ENCODE measurements at places on chromosomes 13 and 19.

DNA sequence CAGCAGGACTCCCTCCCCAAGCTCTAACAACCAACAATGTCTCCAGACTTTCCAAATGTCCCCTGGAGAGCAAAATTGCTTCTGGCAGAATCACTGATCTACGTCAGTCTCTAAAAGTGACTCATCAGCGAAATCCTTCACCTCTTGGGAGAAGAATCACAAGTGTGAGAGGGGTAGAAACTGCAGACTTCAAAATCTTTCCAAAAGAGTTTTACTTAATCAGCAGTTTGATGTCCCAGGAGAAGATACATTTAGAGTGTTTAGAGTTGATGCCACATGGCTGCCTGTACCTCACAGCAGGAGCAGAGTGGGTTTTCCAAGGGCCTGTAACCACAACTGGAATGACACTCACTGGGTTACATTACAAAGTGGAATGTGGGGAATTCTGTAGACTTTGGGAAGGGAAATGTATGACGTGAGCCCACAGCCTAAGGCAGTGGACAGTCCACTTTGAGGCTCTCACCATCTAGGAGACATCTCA lies 6.2 kb upstream of the CEACAM5 start:
- no peak for DNase-seq

DNA sequence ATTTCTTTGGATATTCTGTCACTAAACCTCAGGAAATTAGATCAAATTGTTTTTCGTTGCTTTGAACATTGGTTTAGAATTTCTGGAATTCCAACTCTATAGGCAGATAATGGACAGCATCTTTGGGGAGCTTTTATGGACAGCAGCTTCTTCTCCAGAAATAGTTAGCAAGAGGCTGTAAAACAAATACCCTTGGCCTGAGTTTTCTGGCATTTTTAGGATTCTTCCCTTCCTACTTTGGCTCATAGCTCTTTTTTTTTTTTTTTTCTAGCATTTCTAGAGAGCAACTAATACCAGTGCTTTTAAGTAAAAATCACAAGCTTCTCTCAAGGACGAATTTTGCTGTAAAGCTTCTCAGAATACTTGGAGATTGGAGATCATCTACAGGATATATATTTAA lies 169.8 kb upstream of the SPRY2 start:
- DNase-seq, result no peak

DNA sequence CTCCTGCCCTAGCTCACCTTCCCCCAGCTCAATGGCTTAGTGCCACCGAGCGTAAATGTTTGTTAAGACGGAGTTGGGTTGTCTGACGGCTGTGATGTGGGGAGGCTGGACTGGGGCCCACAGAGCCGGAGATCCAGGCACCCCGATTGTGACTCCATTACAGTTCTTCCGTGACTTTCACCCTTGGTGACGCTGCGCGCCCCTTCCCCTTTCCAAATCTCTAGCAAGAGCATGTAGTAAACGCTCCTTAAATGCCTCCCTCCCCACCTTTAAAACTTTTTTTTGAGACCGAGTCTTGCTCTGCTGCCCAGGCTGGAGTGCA lies 829 bp downstream of the REEP6 start:
- DNase-seq, result no peak

DNA sequence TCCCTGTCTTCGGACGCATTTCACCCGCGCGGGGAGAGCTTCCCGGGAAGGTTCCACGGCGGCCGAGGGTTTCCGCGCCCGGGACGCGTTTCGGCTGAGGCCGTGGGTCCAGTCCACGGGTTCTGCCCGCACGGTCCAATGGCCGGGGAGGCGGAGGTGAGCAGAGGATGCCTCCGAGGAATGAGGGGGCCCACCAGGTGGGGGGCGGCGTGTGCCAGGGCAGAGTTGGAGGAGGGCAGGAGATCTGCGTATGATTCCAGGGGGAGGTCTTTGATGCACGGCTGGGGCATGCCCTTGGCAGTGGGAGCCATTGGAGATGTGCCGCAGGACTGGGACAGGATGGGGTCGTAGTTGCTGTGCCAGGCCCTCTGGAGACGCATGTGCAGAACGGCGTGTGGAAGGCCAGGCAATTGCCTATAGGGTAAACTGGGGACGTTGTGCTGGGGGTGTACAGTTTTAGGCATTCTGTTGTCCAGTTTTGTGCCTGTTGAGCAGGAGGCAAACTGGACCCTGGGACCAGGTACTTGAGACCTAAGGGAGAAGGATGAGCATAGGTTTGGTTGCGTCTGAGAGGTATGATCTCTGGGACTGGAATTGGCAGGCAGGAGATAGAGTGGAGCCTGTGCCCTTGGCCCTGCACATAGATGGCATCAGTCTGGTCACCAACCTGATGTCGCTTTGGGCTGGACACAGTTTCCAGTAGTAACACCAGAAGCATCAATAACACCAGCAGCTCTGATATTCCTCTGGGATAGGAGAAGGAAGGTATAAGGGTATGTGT lies 751 bp downstream of the ZNF584 start:
- no peak for DNase-seq

DNA sequence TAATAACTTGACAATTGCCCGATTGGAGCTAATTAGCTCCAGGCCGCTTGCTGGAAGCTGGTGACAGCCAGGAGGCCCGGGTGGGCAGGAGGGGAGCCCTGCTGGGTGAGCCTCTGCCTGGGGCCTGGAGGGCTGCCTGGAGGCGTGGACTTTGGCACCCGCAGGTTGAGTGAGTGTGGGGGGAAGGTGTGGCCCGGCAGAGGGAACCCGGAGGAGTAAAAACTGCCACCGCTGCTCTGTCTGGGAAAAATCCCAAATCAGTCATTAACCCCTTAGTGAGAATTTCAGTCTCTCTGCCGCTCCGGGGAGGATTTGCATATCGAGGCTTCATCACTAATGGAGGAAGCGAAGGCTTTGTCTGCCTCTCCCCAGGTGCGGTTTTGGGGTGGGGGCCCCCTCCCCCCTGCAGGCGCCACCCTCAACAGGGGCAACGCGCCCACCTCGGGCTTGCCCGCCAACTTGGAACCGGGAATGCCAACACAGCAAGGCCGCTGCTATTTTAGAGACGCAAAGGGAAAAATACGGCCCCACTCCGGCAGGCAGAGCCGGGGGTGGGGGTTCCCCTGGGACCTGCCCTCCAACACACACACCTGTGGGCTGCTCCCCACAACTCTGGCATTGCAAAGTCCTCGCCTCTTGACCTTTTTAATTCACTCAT lies 6.2 kb downstream of the EFNA2 start:
- DNase-seq, result no peak

GRCh38 chr13:99659226-99659625 lies 158.0 kb downstream of the TM9SF2 start:
- DNase-seq, result no peak

DNA sequence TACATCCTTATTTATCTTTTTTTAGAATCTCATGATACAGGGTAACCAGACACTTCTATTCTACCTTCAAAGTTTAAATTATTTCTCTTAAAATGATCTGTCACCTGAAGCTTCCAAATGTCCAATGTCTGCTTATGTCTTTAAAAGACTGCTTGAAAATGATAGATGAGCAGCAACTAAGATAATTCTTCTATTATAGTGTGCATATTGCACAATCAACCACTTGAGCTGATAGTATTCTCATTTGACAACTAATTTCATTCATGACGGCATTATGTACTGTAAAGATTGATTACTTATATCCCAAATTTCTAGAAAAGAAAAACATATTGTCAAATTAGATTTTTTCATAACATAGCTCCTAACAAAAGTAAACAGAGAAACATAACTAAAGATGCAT lies 1478.2 kb upstream of the MIR17HG start:
- no peak for DNase-seq

DNA sequence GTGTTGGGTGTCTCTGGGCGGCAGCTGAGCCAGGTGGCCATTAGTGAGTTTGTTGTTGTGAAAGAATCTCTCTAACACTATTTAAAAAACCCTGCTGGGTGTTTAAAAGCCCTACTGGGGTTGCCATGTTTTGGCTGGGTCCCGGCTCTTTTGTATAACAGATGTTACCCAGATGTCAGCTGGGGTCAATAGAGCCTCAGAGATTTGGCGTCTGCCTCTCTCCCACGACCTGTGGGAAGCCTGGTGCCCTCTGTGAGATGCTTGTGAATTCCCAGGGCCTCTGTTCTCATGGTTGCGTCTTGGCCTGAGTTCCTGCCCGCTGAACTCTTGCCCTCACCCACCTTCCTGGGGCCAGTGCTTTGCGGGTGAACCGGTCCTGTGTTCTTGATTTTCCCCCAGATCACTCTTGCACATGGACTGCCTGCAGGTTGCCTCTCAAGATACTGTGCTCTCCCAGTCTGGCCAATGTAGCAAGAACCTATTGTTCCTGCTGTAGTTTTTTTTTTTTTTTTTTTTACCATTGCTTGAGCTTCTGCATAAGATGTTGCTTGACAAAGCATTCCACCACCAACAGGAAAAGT lies 9.5 kb downstream of the NFILZ start:
- no peak for DNase-seq

DNA sequence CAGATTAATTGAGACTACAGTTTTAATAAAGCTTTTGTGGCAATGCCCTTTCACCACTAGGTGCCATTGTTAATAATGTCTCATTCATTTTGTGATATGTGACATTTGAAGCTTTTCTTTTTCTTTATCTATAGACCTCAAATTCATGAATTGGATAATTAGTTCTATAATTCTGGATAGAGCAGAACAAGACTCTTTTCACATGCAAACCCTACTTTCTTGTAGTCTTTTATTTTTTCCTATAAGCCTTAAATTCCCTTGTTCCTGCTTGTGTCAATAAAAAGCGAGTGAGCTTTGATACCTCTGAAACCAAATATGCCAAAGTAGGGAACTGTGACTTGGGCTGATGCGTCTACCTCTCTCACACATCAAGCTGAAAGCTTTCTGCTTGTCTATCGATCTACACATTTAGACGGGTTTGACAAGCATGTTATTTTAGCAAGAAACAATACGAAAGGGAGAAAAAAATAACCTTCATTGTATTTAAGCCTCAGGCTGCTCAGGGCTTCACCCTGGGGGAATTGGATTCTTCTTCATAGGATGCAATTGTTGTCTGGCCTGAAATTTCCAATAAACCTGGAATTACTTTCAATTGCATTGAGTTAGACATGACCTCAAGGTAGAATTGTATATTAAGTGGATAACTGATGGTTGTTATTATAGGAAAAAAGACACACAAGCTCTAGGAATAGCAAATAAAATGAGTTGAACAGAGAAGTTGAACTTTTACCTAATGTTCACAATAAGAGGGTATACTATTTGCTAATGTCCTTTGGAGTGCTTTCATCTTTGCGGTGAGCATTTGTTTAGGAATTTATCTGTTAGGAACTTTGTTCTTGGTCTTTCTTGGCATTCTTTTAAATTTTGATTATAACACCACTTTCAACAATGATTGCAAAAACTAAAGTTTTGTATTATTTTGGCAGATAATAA lies 1150.2 kb upstream of the PCDH9 start:
- DNase-seq, result no peak

- no peak for DNase-seq
These were observed 2.3 kb downstream of the SLC5A5 start for GRCh38 chr19:17873786-17874757.

DNA sequence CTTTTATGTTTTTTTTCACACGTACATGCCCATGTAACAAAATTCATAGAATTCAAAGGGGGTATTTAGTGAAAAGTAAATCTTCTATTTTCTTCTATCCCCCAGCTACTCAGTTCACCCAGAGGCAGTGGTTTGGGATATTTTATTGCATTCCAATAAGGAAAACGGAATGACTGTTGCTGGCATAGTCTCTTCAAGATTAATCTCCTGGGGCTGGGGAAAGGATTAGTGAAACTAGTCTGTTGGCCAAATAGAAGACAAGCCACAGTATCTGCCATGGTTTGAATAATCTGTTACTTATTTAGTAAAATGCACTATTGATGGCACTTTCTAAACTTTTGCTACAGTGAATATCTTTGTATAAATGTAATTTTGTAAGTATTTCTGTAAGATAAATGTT lies 122.0 kb downstream of the NDFIP2 start:
- no peak for DNase-seq

GRCh38 chr13:65965501-65965900 lies 1264.6 kb downstream of the PCDH9 start:
- DNase-seq, result no peak

GRCh38 chr13:49124693-49125304 lies 95.3 kb upstream of the MLNR start:
- no peak for DNase-seq

- no peak for DNase-seq
These were observed 1.6 kb downstream of the P2RY11 start for GRCh38 chr19:10112895-10113591.

GRCh38 chr19:17557466-17557865 lies 2.0 kb downstream of the COLGALT1 start:
- no peak for DNase-seq

GRCh38 chr13:95387733-95388207 lies 86.5 kb upstream of the ABCC4 start:
- no peak for DNase-seq

All from NCI-H2081 treated with DMSO at 0.1 percent for 48 hours (cell line).